ENCODE measurements at places on chromosomes 12 and 14.

- DNase-seq = no peak
Observed at GRCh38 chr12:53483979-53484377, 15.3 kb downstream of the MAP3K12 start.

DNA sequence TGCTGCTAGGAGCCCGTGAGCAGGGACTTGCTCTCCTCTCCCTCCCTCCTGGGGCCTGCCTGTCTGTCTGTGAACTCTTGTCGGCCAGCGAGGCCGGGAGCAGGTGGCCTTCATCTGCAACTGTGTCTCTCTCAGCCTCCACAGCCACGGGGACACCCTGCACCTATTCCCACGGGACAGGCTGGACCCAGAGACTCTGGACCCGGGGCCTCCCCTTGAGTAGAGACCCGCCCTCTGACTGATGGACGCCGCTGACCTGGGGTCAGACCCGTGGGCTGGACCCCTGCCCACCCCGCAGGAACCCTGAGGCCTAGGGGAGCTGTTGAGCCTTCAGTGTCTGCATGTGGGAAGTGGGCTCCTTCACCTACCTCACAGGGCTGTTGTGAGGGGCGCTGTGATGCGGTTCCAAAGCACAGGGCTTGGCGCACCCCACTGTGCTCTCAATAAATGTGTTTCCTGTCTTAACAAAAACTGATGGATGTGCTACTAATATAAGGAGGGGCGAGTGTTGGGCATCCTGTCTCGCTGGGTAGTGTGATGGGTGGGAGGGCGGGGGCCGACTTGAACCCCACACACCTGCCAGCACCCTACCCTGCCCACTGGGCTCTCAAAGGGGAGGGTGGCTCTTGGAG, 34.8 kb downstream of the MEG3 start:
- DNase-seq = no peak

DNA sequence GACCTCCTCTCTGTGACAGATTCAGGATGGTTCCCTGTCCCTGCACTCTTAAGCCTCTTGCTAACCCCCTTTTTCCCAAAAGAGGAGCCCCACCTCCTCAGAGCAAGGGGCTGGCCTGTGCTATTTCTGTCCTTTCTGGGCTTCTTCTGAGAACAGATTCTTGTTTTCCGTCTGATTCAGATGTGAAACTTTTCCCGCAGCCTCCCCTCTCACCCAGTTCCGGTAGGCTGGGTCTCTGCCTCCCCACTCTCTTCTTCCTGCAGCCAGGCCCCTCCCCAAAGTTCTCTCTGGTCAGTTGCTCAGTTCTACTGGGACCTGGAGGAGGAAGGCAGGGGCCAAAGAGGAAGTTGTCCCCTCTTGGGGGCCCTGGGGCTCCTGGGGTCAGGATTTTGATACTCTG, 11.8 kb downstream of the PDE1B start:
- DNase-seq = no peak

- no peak for DNase-seq
Observed at GRCh38 chr12:118512669-118513068, 136.3 kb downstream of the SUDS3 start.

GRCh38 chr14:88255196-88255595, 67.9 kb downstream of the KCNK10 start:
- no peak for DNase-seq

DNA sequence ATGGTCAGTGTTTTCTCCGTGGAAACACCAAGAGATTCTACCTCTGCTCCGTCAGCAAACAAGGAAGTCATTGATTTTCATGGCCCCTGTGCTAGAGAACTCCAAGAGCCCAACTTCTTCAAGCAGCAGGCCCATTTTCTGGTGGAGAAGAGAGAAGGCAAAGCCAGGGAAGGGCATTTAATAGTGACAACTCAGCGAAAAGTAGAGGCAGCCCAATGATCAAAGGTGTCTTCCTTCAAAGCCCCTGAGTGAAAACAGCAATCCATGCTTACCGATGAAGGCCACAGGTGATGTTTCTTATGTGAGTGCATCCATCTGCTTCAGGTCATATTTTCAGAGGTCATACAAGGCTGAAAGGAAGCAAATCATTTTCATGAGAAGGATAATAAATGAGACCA, 77.3 kb downstream of the VCPKMT start:
- DNase-seq = no peak

DNA sequence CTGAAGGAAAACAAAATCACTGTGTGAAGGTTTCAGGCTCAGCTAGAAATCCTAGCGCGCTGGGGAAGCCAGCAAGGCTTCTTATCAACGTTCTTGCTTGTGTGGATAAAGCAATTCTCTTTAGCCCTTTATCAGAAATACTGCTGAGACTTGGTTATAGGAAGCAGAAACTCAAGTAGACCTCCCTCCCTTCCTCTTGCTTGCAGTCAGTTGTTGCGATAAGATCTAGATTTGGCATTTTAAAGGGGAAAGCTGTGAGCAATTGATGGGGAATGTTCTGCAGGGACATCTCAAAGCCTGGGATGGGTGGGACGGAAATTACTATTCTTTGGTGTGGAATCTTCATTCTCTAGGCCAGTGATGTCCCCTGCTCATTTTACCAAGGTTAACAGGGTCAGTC, 76.4 kb upstream of the ANO4 start:
- no peak for DNase-seq

GRCh38 chr14:104298458-104298857, 160.1 kb downstream of the KIF26A start:
- no peak for DNase-seq

GRCh38 chr12:110530511-110530910, 28.4 kb downstream of the RAD9B start:
- no peak for DNase-seq

DNA sequence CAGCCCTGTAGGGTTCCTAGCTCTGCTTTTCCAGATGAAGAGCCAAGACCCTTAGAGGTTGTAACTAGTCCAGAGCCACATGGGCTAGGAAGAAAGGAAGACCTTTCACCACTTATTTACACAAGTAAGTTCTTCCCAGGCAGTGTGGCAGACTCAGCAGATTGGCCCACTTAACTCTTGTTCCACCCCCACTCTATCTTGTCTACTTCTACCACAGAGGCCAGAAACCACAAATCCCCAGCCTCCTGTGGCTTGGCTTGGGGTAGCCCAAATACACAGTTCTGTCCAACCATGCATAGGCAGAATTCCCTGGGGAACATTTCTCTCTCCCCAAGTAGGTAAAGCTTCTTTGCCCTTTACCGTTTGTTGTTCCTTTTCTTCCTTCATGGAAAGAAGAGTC, 383.5 kb downstream of the RGS6 start:
- no peak for DNase-seq

GRCh38 chr14:63204407-63205043, at the start of gene RHOJ:
RHOJ (plus strand) TSS chr14:63204443; CDS start chr14:63204870, 427 bp downstream.
- no peak for DNase-seq

- DNase-seq = no peak
Observed at GRCh38 chr12:54390668-54391551, 6.4 kb upstream of the ZNF385A start.

- no peak for DNase-seq
Observed at GRCh38 chr14:39841088-39841487, 408.9 kb upstream of the FBXO33 start.

DNA sequence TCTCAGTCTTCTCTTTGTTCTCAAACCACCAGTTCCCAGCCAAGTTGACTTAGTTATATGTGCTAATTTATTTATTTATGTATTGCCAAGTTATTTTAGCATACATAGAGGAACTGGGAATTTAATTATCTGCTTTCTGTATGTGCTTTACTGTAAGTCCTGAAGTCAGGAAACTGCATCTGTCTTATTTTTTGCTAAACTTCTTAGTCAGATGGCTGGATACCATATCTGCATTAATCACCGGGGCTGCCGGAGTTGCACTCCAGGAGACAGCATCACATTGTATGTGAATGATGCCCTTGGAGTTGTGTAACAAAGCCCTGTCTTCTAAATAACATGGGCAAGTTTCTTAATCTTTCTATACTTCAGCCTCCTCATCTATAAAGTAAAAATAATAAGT, 96.2 kb downstream of the MON2 start:
- DNase-seq = no peak

DNA sequence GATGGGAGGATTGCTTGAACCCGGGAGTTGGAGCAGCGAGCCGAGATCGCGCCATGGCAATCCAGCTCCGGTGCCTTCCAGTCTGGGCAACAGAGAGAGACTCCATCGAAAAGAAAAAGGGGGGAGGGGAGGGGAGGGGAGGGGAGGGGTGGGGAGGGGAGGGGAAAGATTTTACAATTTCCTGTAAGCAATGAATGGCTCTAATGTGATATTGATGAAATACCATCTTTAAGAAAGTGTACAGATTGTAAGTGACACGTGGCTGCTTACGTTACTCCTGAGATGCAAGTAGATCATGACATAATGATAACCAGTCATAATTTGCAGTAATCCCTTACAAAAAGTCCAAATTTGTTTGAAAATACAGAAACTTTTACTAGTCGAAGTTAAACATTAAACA, 1.4 kb downstream of the SLC25A21 start:
- no peak for DNase-seq
